ENCODE measurements at places on chromosomes 3 and 15. TPM values are rescaled to one million over a fixed set of nuclear protein-coding genes. Genes with fewer than 3 reads are reported as not detected.

The CASR gene
- not detected for polyA plus RNA-seq

- DNase-seq = no peak
Observed at GRCh38 chr3:69081583-69082262, 1.6 kb upstream of the UBA3 start.

DNA sequence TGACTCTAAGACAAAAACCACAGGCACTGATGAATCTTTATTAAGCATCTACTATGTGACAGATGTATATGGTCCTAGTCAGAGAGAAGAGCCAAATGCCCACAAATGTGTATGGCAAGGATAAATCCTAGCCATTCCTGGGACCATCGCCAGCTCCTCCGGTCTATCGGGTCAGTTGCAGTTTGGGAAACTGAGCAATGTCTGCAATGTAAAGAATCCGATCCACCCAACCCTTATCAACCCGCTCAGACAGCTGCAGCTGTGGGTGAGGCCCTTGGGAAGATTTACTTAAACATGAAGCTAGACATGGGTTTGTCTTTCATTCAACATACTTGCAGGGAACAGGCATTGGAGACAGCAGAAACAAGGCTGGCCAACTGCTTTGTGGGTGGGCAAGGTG is 40.5 kb upstream of the CDV3 start:
- DNase-seq = peak; percentile 81

The THBS1 gene
- polyA plus RNA-seq = 1,711 TPM

- DNase-seq = no peak
Observed at GRCh38 chr3:132573797-132574211, 23.3 kb upstream of the ACKR4 start.

GRCh38 chr15:63449731-63450130 is 54.7 kb upstream of the USP3 start:
- DNase-seq = no peak

DNA sequence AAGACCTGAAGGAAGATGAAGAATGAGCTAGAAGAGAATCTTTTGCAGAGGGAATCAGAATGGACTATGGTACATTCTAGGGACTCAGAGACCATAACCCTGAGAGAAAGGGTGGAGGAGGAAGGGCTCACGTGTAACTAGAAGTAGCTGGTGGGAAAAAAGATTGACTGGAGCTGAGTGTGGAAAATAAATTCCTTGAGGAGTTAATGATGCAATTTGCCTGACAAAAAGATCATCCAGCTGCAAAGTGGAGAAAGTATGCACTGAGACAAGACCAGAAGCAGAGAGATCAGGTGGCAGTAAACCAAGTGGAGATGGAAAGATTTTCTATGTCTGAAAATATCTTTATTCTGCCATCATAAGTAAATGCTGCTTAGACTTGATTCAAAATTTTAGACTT is 52.9 kb upstream of the TBL1XR1 start:
- DNase-seq = no peak

The ISLR gene
- 0.79 TPM for polyA plus RNA-seq

The IGSF10 gene
- 0.03 TPM for polyA plus RNA-seq

- DNase-seq = no peak
Observed at GRCh38 chr15:59896663-59897074, 107.4 kb upstream of the FOXB1 start.

DNA sequence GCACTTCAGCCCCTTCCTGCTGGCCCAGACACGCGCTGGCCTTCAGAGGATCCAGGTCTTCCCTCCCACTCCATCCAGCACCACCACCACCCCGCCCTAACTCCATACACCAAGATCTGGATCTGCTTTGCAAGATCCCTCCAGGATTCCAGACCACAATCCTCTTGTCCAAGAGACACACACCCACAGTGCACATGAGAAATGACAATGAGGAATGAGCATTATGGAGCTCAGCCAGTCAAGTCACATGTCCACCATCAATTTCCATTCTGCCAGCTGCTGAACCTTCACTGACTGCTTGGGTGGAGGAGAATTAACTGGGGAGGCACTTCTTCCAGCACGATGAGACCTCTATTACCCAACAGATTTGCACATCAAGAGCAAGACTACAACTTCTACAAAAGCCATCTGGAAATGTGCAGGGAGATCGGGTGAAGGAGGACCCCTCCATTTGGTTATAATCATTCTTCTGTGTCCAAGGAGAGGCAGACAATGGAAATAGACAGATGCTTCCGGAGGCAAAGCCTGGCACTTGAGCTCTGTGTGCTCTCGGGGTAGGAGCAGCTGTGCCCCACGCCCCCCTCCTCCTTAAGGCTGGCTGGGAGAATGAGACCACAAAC is 12.3 kb upstream of the SPATA12 start:
- no peak for DNase-seq

- no peak for DNase-seq
Observed at GRCh38 chr3:121648219-121648958, 12.3 kb downstream of the HCLS1 start.

DNA sequence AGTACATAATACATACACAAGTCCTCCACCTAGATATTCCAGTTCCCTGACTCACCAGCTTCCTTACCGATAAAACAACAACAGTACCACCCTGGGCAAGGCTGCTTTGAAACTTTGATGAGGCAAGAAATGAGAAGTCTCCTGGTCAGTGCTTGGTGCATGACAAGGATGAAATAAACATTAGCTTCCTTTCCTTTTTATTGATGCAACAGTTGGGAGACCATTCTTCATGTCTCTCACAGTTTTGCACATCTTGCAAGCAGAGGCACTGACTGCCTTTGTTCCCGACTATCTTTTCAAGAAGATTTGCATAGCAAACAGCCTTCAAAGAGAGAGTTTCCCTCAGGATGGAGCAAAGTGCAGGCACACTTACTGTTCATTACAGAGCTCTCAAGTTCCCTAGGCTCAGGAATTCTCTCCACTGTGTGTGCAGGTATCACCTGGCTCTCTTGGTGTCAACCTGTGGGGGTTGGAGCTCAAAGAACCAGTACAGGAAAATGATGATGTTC is 65.2 kb downstream of the MYLK start:
- peak; percentile 88 for DNase-seq

- no peak for DNase-seq
Observed at GRCh38 chr3:127674790-127675189, 2.0 kb downstream of the ABTB1 start.

DNA sequence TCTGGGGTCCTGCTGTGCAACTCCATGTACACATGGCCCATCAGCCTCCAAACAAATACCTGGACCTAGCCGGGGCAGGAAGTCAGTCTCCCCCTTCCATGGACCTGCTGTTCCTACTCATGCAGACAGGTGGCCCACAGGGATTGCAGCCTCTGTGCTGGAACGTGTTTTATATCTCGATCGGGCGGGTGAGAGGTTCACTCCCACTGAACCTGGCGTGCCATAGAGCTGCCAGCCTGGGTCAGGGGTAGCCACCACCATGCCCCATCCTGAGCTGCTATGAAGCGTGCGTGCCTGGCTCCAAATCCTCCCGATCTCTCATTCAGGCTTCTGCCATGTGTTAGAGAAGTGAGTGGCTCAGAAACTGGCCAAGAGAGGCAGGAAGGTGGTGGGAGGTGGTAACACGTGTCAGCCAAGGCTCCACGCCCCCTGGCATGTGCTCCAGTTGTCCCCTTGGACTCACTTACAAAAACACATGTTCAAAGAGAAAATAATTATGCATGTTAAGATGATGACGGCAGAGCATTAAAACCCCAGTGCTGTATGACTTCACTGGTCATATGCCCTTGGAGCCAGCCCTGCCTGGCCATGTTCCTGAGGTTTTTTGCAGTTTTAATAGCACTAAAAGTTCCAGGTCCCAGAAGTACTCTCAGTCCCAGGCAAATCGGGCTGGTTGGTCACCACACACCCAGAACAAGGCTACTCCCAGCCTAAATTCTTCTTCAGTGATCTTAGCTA is 30.6 kb downstream of the CTSH start:
- DNase-seq = no peak

DNA sequence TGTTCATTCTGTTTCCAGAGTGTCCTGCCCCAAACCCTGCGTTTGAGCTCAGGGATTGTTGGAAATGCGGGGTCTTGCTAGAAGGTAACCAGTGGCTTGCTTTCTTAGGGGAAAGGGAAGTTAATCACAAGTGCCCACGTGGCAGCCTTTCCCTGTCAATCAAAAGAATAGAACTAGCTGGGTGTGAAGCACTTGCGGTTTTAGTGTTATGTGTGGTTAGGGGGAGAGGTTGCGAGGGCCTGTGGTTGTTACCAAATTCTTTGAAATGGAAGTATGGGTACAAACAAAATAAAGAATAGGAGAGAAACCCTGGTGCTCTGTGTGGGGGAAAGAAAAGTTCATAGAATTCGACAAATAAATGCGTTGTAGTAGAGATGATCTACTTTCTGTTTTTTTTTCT is 67.6 kb downstream of the FNDC3B start:
- DNase-seq = no peak

The BLOC1S6 gene
- 21.7 TPM for polyA plus RNA-seq

The IL5RA gene
- not detected for polyA plus RNA-seq

DNA sequence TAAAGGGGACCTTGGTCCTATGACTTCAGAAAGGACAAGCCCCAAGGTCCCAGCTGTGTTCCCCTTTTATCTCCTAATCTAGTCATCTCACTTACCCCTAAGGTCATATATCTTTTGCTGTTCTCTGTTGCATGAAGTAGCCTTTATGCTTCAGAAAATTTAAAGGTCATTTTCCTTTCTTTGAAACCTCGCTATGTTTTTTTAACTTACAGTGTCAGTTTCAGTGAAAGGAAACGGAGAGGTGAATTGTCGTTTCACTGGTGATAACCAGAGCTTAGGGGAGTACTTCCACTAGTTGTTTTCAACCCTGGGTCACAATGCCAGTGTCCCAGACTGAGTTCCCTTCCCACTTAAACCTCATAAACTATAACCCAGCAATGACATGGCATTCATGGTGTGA is 357.4 kb downstream of the GAP43 start:
- DNase-seq = no peak

DNA sequence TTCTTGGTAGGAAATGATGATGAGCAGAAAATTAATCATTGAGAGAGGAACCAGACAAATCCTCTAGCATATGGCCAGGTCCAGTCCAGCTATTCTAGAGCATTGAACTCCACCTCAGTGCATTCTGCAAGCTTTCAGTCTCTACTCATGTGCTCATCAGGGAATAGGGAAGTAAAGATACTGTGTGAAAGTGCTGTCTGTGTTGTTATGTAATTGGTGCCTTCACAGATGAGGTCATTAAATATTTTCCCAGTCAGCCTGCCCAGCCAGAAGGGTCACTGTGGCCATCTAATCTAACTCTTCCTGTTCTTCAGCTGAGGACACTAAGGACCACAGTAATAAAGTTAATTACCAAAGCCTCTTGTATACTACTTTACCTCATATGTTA is 28.2 kb downstream of the C3orf62 start:
- peak; percentile 16 for DNase-seq

DNA sequence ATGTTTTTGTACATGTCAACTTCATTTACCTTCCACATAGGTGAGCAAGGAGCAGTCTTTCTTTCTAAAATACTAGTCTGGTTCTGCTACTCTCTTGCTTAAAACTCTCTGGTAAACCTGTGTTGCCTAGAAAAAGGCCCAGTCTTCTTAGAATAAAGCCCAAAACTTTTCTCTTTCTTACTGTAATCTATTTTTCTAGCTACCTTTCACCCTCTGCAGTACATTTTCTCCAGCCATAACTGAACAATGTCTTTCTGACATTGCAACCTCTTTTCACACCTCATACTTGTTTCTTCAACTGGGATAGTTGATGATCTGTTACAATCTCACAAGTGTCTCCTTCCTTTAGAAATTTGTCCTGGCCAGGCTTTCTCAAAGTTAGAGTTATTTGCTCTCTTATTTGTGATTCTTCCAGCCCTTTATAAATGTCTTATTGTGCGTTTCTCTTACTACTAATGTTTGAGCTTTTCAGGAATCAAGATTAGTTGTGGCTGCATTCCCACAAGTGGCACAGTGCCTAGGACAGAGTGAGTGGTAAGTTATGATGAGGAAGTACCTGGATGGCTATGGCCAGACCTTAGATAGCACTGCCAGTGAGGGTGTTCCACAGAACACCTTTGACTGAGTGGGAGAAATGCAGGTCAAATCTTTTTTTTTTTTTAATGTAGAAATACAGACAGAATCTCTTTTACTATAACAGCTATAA is 313.4 kb upstream of the SATB1 start:
- no peak for DNase-seq

GRCh38 chr15:60372756-60373155 is 25.0 kb downstream of the ANXA2 start:
- no peak for DNase-seq

DNA sequence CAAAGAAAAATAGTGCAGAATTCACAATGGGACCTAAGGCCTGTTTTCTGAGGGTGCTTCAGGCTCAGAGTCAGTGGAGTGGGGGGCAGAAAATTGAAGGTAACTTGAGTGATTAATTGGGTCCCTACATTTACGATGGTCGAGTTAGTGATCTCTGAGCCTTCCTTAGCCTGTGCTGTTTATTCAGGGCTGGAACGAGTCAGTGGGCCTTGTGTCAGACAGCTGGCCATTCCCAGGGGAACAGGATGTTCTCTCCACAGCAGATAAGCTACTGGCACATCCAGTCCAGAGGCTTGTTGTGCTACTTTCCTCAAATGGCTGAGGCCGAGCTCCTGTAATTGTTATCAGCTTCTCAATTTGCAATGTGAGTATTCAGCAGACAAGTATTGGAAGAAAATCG is 29.2 kb upstream of the CNTN3 start:
- peak; percentile 65 for DNase-seq

GRCh38 chr3:162072656-162073164 is 576.1 kb downstream of the OTOL1 start:
- no peak for DNase-seq

DNA sequence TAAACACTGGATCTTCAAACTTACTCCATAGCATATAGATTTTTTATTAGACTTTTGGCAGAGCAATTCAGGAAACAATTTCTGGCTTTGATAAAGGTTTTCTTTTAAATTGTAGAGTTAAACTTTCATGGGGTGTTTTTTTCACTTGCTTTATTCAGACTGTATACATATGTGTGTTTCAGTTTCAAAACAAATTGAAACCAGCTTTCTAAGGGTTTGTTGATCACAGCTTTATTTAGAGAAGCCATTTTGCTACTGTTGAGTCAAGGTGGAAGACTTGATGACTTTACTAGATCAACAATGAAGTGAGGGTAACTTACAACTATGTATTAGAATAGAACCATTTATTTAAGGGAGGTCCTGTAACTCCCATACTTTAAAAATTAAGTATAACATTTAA is 6.2 kb downstream of the UBE2E1 start:
- DNase-seq = no peak

GRCh38 chr3:59374818-59375211 is 325.0 kb upstream of the CFAP20DC start:
- DNase-seq = no peak

The CLK3 gene
- polyA plus RNA-seq = 77.0 TPM

The LRTM1 gene
- polyA plus RNA-seq = not detected

The TGM4 gene
- polyA plus RNA-seq = 0.10 TPM

DNA sequence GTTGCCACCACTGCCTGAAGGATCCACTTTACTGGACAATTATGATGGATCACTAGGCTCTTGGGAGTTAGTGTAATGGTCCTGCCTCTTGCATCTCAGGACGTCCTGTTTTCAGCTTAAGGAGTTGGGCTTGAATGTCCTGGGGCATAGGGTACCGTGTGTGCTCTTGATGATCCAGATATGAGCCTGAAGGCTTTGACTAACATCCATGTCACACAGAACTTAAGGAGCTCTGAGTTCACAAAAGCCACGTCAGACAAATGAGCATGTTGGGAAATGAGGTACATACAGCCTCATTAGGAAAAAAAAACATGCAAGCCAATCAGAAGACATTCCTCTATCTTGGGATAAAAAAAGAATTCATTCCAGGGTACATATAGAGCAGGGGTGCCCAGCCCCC is 40.8 kb downstream of the CA12 start:
- DNase-seq = no peak

- DNase-seq = no peak
Observed at GRCh38 chr3:37707428-37708372, 154.0 kb upstream of the CTDSPL start.

GRCh38 chr3:122767540-122768372 is 25.9 kb downstream of the HSPBAP1 start:
- peak; percentile 10 for DNase-seq

The CDHR4 gene
- polyA plus RNA-seq = not detected

The NUSAP1 gene
- 59.2 TPM for polyA plus RNA-seq

Measured in IMR-90 (cell line).